Omental fat pad (tissue), 4 donors: ENCODE measurements at places on chromosomes 5 and 9. TPM values are rescaled to one million over a fixed set of nuclear protein-coding genes. Genes with fewer than 3 reads are reported as not detected.

PIK3R1 gene
- total RNA-seq: 113 TPM

GRCh38 chr9:129174724-129175514 is 3.1 kb downstream of the IER5L start:
- DNase-seq: no peak

- no peak for DNase-seq
These were observed 229.0 kb upstream of the PAPPA start for GRCh38 chr9:115924669-115924987.

GRCh38 chr5:62584391-62584790 is 5.8 kb downstream of the LRRC70 start:
- DNase-seq: no peak

- DNase-seq: no peak
These were observed 125.9 kb downstream of the LHFPL2 start for GRCh38 chr5:78522476-78523260.

DNA sequence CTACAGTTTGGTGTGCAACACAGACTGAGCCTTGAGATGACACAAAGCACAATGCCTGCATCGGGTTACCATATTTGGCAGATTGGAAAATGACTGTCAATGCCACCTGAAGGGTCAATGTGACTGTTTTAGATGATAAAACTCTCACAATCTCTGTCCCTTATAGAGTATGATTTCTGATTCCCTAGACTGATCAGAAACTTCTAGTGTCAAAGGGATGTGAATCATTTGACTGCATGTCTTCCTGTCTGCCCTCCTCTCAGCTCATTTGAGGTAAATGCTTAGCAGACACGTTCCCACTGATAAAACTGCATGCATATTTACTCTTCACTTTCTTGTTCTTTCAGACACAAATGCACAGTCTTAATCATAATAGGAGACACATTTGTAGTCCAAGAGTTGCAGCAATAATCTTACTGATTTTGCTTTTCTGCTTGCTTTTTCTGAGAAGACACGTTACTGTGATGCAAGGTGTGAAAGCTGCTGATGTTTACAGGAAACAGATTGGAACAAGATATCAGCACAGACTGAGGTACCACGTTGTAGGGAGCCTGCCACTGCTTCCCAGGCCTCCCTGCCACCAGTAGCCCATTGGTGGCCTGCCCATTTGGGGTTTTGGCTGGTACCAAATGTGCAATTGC is 77.8 kb downstream of the GCNT4 start:
- DNase-seq: no peak

GRCh38 chr5:157918811-157919742 is 60.1 kb upstream of the CLINT1 start:
- no peak for DNase-seq

DNA sequence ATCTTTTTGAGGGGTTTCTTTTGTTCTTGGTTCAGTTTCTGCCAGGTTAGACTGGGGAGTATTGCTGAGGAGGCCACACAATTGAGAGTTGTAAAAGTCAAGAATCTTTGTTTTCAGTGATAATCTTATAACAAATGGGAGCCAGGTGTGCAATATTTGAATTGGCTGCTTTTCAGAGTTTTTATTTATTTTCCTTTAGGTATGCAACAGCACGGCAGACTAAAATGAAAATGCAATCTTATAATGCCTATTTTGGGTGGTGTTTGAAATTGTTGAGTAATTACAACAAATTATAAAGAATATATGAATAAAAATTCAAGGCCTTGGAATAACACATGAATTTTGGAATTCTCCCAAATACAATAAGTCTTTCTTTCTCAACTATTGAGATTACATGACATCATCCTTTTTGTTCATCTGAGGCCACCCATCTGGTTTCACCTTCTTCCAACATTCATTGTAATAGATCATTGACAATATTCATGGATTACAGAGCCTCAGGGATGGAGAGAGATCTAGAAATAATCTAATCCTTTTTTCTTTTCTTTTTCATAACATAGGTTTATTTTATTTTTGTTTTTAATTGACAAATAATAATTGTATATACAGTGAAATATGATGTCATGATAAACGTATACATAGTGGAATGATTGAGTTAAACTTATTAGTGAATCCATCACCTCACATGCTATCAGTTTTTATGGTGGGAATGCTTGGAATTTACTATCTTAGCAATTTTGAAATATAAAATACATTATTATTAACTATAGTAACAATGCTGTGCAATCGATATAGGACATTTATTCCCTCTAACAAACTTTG is 1061.0 kb downstream of the NR2F1-AS1 start:
- no peak for DNase-seq
